ENCODE measurements at places on chromosomes 4 and X.

GRCh38 chr4:1183985-1184773 is 11.8 kb upstream of the SPON2 start:
- DNase-seq, result peak; percentile 66

DNA sequence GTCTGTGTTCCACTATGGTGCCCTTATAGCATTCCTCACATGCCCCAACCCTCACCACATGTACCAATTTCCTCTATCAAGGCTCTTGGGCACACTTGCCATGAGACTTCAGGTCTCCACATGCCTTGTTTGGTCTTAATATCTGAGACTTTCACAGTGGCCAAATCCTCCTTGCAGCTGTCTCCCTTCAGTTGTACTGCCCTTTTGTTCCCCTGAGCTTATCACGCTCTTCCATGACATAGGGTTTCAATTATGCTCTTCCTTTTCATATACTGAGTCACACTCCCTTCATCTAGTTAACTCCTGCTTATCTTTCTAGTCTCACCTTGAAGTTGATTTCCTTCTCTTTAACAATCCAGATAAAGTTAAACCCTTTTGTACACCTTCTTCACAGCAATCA is 212.9 kb downstream of the PDHA2 start:
- DNase-seq, result no peak

GRCh38 chr4:146739182-146739581 is 100.5 kb downstream of the POU4F2 start:
- no peak for DNase-seq

- no peak for DNase-seq
Measured at GRCh38 chr4:129213692-129214091, 117.7 kb downstream of the C4orf33 start.

- DNase-seq, result no peak
Measured at GRCh38 chr4:88653371-88653946, 44.2 kb downstream of the NAP1L5 start.
